ENCODE measurements at places on chromosomes 5 and 9. TPM values are rescaled to one million over a fixed set of nuclear protein-coding genes. Genes with fewer than 3 reads are reported as not detected.

- no peak overlapping the region for H3K4me3 ChIP-seq
- DNase-seq, result no peak
- no peaks in the 10 kb centered on the region for H3K27me3 ChIP-seq
- no peaks in the 10 kb centered on the region for H3K36me3 ChIP-seq
- no peak overlapping the region for H3K27ac ChIP-seq
Observed at GRCh38 chr9:76371901-76372300, 22.3 kb downstream of the RFK start.

GRCh38 chr9:20754556-20754955 lies 70.5 kb downstream of the FOCAD start:
- no peaks in the 10 kb centered on the region for H3K4me1 ChIP-seq
- H3K36me3 ChIP-seq, result peaks cover 21% of the 10 kb centered on the region
- H3K4me3 ChIP-seq, result no peak overlapping the region
- no peak for DNase-seq
- H3K27me3 ChIP-seq, result no peaks in the 10 kb centered on the region

PCDHA6 gene
- total RNA-seq, result not detected

- no peak overlapping the region for H3K27ac ChIP-seq
- H3K27me3 ChIP-seq, result no peaks in the 10 kb centered on the region
- H3K4me1 ChIP-seq, result no peaks in the 10 kb centered on the region
Observed at GRCh38 chr9:89676281-89676680, 71.5 kb downstream of the GADD45G start.

DNA sequence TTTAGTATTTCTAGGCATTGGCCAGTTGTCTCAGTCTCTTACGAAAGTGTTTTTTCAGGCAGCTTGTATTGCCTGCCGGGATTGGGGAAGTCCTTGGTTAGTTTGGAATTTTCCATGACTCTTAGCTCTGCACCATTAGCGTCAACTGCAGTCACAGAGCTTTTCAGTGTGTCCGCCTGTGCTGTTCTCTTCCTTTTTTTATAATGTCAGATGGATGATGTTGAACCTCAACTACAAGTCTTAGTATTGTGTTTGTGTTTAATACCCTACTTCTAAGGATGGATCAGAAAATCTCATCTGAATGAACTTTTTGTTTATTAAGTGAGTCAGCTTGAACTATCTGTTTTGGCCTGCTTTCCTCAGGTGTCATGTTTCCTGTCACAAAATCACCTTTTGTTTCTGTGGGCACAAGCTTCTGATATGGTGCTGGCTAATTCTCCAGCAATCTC lies 33.1 kb downstream of the ATP6V0E1 start:
- H3K4me1 ChIP-seq, result peaks cover 32% of the 10 kb centered on the region
- H3K27ac ChIP-seq, result peak overlapping the region; percentile 47
- peaks cover 44% of the 10 kb centered on the region for H3K36me3 ChIP-seq
- H3K4me3 ChIP-seq, result no peak overlapping the region
- no peak for DNase-seq
- no peaks in the 10 kb centered on the region for H3K27me3 ChIP-seq

DNA sequence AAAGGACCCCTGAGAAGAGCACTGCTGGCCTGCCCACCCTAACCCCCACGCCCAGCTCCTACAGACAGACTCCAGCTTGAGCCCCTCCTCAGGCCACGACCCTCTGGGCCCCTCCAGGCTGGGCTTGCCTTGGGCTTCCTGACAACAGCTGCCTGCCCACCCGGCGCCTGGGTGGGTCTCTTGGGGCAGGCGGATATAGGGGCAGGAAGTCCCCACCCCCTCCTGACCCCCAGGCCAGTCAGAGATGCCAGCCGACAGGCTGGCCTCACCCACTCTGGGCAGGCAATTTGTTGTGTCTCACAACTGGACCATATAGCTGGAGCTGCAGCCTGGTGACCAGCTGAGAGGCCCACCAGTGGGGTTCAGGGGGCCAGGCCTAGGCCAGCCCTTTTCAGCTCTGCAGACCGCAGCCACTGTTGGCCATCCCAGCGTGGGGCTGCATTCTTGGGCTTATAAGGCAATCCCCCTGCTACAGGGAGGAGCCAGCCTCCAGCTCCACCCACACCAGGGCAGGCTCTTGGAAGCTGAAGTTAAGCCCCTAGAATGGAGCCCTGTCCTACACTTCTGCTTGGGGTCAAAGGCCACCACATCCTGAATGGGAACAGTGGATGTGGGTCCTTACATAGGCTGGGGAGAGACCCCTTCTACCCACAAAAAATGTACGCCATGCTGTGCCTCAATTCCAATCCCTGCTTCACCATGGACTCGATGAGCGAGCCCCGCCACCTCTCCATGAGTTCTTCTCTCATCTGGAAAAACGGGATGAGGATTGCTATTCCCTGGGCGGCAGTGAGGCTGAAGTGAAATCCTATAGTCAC lies 2.0 kb downstream of the PDLIM7 start:
- peaks cover 12% of the 10 kb centered on the region for H3K27me3 ChIP-seq
- H3K4me3 ChIP-seq, result peak overlapping the region; percentile 79
- DNase-seq, result no peak
- H3K36me3 ChIP-seq, result peaks cover 7% of the 10 kb centered on the region
- H3K27ac ChIP-seq, result no peak overlapping the region

DNA sequence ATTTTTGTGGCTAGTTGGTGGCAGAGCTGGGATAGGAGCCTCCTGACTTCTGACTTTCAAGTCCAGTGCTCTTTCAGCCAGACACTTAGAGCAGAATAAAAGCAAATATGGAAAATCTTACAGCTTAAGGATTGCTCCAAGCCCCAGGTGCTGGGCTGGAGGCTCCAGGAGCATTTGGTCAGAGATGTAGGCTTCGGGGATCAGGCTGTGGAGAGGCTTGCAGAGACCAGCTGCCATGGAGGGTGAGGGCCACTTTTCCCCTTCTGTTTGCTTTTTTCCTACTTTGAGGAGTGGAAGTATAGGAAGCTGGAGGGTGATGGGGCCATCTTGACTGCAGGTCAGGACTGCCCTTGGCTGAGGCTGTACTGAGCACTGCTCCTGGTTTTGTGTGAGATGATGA lies 58.9 kb downstream of the RGS3 start:
- H3K4me3 ChIP-seq, result peak overlapping the region; percentile 71
- H3K4me1 ChIP-seq, result peaks cover 80% of the 10 kb centered on the region
- peaks cover 83% of the 10 kb centered on the region for H3K36me3 ChIP-seq
- H3K27ac ChIP-seq, result peak overlapping the region; percentile 82
- no peak for DNase-seq

C5orf63 gene
- total RNA-seq, result 10.9 TPM

GRCh38 chr9:96611302-96611701 lies 8.3 kb downstream of the CDC14B start:
- peaks cover 75% of the 10 kb centered on the region for H3K27me3 ChIP-seq
- no peaks in the 10 kb centered on the region for H3K36me3 ChIP-seq

GFPT2 gene
- total RNA-seq, result 0.10 TPM

COL15A1 gene
- 0.06 TPM for total RNA-seq

DOCK2 gene
- 149 TPM for total RNA-seq

DNA sequence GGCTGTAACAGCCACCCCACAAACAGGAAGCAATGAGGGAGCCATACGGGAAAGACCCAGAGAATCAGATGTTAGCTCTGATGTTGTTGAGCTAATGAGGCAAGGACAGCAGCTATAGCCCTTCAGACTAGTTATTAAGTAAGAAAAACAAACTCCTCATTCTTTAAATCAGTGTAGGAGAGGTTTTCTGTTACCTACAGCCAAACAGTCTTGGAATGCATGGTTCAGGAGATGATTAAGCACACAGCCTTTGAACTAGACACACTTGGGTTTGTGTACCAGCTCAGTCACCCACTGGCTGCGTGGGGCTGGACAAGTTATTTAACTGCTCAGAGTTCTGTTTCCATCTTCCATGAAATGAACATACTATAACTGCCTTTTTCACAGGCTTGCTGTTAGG lies 68.1 kb downstream of the SPOCK1 start:
- H3K27ac ChIP-seq, result no peak overlapping the region
- H3K4me3 ChIP-seq, result no peak overlapping the region
- peaks cover 17% of the 10 kb centered on the region for H3K27me3 ChIP-seq
- no peak for DNase-seq
- H3K4me1 ChIP-seq, result no peaks in the 10 kb centered on the region

GRCh38 chr9:6444128-6444527 lies 31.1 kb downstream of the UHRF2 start:
- H3K27me3 ChIP-seq, result no peaks in the 10 kb centered on the region
- no peak for DNase-seq
- H3K4me1 ChIP-seq, result peaks cover 58% of the 10 kb centered on the region
- H3K4me3 ChIP-seq, result no peak overlapping the region

- no peak overlapping the region for H3K4me3 ChIP-seq
- no peaks in the 10 kb centered on the region for H3K36me3 ChIP-seq
- H3K4me1 ChIP-seq, result no peaks in the 10 kb centered on the region
- no peak overlapping the region for H3K27ac ChIP-seq
- DNase-seq, result no peak
- H3K27me3 ChIP-seq, result peaks cover 14% of the 10 kb centered on the region
Observed at GRCh38 chr5:150636391-150637244, 3.8 kb upstream of the SYNPO start.

- no peaks in the 10 kb centered on the region for H3K4me1 ChIP-seq
- no peak overlapping the region for H3K27ac ChIP-seq
- no peak overlapping the region for H3K4me3 ChIP-seq
- peaks cover 55% of the 10 kb centered on the region for H3K27me3 ChIP-seq
- H3K36me3 ChIP-seq, result no peaks in the 10 kb centered on the region
Observed at GRCh38 chr9:119366909-119367682, 2.1 kb downstream of the BRINP1 start.

Measured in activated naive CD8-positive, alpha-beta T cell treated with anti-CD3 and anti-CD28 coated beads for 36 hours (primary cell).